Renal pelvis (tissue), 12 donors: ENCODE measurements at places on chromosomes 3 and 15. TPM values are rescaled to one million over a fixed set of nuclear protein-coding genes. Genes with fewer than 3 reads are reported as not detected.

Gene BNC1
- 0.21 TPM for polyA plus RNA-seq

Gene GNAT1
- not detected for polyA plus RNA-seq

Gene ISL2
- not detected for polyA plus RNA-seq

Gene IQCF5
- not detected for polyA plus RNA-seq

Gene LRCH3
- polyA plus RNA-seq, result 53.0 TPM

Gene ZNF80
- not detected for polyA plus RNA-seq

Gene CLRN1
- polyA plus RNA-seq, result not detected

Gene DPPA2
- 0.95 TPM for polyA plus RNA-seq

Gene TAMM41
- 20.3 TPM for polyA plus RNA-seq

Gene PLSCR2
- 1.4 TPM for polyA plus RNA-seq

Gene TRH
- polyA plus RNA-seq, result 0.47 TPM

Gene FAM174B
- polyA plus RNA-seq, result 33.3 TPM

Gene KNG1
- polyA plus RNA-seq, result 119 TPM

Gene FBXO40
- 0.03 TPM for polyA plus RNA-seq

Gene FRMD5
- 2.7 TPM for polyA plus RNA-seq

Gene RAD51
- polyA plus RNA-seq, result 12.1 TPM
